Right cardiac atrium (tissue), 5 donors: ENCODE measurements at places on chromosomes 3 and 15.

GRCh38 chr3:10666621-10667020, 149.4 kb upstream of the SLC6A11 start:
- DNase-seq: no peak

GRCh38 chr15:64623347-64623996, 151.9 kb downstream of the RBPMS2 start:
- no peak for DNase-seq

DNA sequence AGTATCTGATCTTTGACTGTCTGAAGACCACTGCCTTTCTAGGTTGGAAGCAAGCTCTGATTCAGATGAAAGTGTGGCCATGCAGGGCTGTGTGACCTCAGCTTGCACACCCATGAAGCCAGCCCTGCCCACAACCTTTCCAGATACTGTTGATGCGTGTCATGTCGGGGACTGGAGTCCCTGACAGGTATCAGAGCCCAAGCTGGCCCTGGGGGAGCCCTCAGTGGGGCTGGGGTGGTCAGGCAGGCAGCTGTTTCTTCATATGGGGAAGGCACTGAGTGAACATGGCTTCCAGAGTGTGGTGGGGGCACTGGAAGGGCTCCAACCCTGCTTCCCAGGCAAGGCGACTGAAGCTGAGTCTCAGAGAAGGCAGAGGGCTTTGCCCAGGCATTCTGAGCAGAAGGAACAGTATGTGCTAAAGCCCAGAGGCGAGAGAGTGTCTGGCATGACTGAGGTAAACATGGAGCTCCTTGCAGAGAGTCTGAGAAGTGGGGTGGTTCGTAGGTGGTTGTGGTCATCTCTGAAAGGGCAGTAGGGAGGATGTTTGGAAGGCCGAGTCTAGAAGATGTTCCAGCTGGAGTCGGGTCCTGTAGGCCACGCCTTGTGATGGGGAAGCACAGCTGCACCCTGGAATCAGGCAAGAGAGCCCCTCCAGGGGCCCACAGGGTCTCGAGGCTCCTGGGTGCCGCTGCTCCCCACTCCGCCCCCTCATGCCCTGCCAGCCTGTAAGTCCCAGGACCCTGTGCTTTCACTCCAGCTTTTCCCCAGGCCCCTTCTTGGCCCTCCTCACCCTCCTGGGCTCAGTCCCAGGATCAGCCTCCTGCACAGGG, 122.2 kb downstream of the EEFSEC start:
- no peak for DNase-seq

DNA sequence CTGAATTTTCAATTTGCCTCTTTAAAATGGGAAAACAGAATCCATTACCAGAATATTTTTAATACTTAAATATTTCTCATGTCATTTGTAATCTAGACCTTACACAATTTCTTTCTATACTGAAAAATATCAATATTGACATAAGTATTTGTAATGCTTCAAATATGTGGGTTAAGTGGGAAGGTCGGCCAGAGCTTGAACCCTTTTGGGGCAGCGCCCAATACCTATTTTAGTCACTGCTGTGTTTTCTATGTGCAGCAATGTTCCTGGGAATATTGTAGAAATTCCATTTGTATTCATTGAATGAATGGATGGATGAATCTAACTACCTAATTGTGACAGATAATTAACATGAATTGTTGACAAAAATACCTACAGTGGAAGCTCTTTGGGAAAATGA, 459.7 kb upstream of the ZNF717 start:
- DNase-seq: no peak

- DNase-seq: no peak
These were observed 14.8 kb downstream of the PAQR5 start for GRCh38 chr15:69313432-69314000.

GRCh38 chr15:71559616-71560015, 250.7 kb upstream of the NR2E3 start:
- no peak for DNase-seq

- DNase-seq: no peak
These were observed 217.5 kb downstream of the CHL1 start for GRCh38 chr3:414063-414462.

DNA sequence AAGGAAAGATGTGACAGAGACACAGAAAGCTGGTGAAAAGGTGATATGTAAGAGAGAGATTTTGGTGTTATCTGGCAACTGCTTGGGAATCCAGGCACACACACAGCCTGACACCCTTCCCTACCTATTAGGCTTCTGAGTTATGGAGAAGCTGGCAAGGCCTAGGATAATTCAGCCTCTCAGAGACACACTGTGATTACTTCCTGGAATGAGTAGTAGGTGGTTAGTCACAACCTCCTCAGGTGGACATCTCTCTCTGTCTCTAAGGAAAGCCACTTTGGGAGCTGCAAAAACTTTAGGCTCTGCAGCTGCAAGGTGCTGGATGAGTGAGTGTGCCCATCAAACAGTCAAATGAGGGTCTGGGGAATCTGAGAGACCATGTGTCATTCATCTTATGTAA, 201.9 kb downstream of the PDCD6IP start:
- no peak for DNase-seq

- DNase-seq: no peak
These were observed 17.5 kb upstream of the CFAP100 start for GRCh38 chr3:126377211-126377610.

DNA sequence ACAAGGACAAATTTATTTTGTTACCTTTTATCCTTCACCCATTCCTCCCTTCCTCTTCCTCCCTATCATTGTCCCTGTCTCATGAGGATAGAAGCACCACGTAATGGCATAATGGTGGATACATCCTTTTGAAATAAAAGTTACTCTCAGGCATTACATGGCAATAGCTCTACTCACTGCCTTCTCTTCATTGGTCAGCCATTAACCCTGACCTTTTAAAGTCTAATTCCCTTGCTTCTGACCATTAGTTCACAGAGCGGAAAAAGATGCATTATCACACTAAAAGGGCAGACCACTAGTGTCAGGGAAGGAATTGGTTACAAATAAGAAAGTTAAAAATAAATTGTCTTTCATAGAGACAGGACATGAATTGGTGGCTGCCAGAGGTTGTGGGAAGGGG, 54.6 kb upstream of the EIF1B start:
- DNase-seq: no peak

GRCh38 chr15:75736256-75736655, 23.6 kb upstream of the CSPG4 start:
- DNase-seq: no peak

DNA sequence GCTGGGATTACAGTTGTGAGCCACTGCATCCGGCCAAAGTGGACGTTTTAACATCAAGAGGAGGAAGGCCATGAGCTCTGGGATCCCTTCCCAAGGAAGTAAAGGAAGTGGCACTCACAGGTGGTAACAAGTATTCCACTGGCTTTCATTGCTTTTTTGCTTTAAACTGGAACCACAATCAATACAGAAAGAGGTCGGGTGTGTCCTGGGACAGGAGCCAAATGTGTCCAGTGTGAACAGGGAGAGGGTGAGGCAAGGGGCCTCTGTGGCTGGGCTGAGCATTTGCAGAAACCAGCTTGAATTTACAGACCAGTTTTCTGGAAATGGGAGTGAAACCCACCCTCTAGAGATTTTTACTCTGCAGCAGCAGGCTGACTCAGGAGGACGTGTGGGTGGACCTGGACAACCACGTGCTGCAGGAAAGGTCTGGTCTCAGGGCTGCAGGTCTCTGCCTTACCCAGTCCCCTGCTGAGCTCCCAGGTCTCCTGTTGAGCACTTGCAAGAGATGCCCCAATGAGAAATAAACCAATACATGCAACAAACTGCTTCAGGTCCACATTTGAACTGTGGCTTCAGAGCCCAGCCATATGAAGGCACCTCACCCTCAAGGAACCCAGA, 42.8 kb upstream of the TMEM115 start:
- DNase-seq: no peak

DNA sequence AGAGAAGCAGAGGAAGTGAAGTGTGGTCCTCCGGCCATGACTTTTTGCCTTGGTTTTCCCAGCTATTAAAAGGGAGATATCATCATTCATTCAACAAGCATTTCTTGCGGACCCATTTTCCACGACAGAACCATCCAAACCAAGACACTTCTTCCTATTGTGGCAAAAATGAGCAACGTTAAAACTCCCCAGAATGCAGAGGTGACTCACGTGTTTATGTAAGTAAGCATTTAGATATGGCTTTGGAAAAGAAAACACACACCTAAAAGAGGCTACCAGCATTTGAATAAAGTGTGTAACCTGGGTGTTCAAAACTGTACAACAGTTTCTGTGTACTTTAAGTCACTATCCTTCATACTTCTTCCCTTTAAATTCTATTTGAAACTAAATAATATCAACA, 181.3 kb downstream of the RORA start:
- DNase-seq: no peak

DNA sequence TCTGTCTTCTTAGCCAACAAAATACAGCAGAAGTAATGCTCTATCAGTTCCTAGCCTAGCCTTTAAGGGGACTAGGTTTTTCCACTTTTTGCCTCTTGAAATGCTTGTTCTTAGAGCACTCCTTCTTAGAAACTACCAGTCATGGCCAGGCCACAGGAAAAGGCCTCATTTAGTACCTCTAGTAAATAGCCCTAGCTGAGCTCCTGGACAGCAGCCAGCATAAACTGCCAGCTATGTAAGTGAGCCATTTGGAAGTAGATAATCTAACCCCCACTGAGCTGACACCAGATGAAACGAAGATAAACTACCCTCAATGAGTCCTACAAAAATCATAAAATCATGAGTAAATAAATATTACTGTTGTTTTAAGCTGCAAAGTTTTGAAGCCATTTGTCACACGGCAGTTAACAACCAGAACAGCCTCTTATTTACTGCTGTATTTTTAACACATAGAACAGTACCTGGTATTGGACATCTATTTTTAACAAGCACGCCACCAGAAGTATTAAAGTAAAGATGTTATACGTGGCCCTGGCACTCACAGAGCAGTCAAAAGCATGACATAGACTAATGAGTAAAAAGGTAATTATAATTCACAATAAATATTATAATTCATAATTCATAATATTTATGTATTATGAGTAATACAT, 12.0 kb downstream of the TBC1D5 start:
- peak; percentile 22 for DNase-seq

DNA sequence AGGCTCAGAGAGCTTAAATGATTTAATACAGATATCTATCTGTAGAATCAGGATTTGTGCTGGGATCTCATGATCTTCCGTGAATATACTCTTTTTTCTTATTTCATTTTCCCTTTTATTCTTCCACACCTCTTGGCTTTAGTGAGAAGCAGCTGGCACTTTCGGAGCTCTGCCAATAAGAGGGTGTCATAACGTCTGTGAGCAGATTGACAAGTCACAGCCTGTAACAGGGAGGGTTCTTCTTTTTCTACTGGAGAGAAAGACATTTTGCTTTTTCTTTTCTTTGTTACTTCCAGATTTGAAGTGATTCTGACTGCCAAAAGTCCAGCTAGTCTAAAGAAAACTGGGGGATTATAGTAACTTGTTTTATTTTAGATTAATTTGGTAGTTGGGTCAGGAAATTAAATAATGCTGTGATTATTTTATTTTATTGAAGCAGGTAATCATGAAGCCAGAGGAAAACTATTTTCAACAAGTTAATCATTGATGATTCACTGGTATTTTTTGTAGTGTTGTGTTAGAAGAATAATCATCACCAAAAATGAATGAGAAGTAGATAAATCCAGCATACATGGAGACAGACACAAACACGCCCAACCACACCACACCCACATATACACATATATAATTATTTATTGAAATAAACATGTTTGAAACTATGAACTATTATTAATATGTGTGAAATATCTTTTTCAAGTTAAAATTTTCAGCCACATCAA, 69.8 kb downstream of the TNFAIP8L3 start:
- no peak for DNase-seq

GRCh38 chr15:25778161-25778560, 85.0 kb downstream of the ATP10A start:
- DNase-seq: no peak

GRCh38 chr3:108152274-108152673, 61.4 kb upstream of the CD47 start:
- DNase-seq: no peak

GRCh38 chr3:37456270-37456708, 281.9 kb upstream of the LRRFIP2 start:
- peak; percentile 94 for DNase-seq

GRCh38 chr3:146072824-146073223, 88.2 kb downstream of the PLOD2 start:
- DNase-seq: no peak

GRCh38 chr3:128334086-128334645, 132.5 kb downstream of the DNAJB8 start:
- DNase-seq: no peak

DNA sequence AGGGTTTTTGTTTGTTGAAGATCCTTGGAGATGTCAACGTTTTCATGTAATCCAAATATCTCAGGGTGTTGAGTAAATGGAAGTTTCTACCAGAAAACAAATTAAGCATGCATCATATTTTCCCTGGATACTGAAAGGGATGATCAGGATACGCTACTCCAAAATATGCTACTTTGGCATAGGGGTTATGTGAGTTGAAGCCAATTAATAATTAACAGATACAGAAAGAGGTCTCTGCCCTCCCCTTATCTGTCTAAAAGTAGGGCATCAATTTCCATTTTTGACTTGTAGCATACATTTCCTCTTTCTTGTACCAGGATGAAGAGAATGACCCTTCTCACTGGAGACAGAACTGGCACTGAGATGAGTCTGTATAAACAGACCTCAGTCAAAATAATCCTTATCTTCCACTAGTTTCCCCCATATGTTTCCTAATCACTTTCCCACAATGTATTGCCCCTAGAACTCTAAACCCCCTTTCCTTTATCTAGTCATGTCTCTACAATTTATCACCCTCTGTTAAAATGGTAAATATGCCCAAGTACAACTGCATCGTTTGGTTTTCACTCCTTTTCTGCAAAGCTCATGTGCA, 17.4 kb upstream of the ASB14 start:
- no peak for DNase-seq

DNA sequence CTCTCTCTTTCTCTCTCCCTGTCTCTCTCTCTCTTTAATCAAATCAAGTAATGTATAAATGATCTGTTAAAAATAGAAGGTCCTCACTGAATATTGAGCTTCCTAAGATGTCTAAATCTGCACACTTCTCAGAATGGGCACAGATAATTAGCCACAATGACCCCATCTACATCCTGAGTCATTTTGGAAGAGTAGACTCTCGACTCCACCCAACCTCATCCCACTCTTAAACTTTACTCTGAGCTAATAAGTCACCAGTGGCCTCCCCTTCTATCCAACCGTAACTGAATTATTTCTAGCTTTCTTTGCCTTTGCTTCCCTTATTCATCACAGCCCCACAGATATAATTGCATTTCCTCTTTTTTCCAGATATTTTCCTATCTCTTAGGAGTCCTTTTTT, 326.5 kb upstream of the ZNF717 start:
- DNase-seq: no peak

DNA sequence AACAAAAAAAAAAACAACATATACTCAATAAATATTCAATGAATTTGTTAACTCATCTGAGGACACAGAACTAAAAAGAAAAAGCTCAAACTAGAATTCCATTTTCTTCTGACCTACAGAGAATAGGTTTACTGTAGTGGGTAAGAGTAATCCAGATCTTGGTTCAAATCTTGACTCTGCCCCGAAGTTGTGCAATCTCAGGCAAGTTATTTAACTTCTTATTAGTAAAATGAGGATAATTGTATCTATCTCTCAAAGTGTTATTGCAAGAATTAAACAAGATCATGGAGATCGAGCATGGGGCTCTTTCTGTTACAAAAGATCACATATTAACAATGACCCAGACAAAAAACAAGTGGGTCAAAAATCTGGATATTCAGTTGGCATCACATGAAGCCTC, 41.1 kb upstream of the OXTR start:
- no peak for DNase-seq
